ENCODE measurements at places on chromosomes 7 and 10. TPM values are rescaled to one million over a fixed set of nuclear protein-coding genes. Genes with fewer than 3 reads are reported as not detected.

HTRA1 gene
- total RNA-seq, result not detected

CCL24 gene
- total RNA-seq, result 1.2 TPM

GRCh38 chr7:25671111-25671510, 442.8 kb upstream of the NPVF start:
- peaks cover 14% of the 10 kb centered on the region for H3K27me3 ChIP-seq
- H3K4me1 ChIP-seq, result no peaks in the 10 kb centered on the region
- no peaks in the 10 kb centered on the region for H3K36me3 ChIP-seq
- DNase-seq, result no peak
- H3K4me3 ChIP-seq, result no peak overlapping the region

DNA sequence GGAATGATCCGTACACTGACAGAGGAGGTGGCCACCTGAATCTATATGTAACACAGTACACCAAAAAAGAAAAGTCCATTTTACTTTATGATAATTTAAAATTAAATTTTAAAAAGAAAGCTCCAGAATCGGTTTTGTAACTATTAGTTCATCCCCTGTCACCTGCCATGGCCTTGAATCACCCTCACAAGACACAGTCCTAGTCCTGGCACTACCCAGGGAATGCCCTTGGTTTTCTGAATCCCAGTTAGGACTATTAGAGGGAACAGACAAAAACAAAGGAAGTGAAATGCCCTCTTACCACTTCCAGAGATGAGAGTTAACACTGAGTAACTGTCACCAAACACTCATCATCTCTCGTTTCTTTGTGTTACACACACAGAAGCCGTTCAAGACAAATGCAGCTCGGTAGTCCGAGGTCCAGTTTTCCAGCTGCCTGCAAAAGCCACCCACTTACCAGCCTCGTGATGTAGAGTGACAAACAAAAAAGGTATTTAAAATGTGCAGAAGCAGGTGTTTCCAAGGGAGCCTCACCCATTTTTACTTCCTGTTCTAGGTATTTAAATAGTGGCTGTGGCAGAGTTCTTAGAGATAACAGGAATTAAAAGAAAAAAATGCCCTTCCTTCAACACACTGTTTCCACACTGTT, 6.1 kb downstream of the PTPRN2 start:
- no peak for DNase-seq
- peaks cover 19% of the 10 kb centered on the region for H3K4me1 ChIP-seq
- H3K27ac ChIP-seq, result no peak overlapping the region
- H3K36me3 ChIP-seq, result peaks cover 2% of the 10 kb centered on the region
- peaks cover 43% of the 10 kb centered on the region for H3K27me3 ChIP-seq

DNA sequence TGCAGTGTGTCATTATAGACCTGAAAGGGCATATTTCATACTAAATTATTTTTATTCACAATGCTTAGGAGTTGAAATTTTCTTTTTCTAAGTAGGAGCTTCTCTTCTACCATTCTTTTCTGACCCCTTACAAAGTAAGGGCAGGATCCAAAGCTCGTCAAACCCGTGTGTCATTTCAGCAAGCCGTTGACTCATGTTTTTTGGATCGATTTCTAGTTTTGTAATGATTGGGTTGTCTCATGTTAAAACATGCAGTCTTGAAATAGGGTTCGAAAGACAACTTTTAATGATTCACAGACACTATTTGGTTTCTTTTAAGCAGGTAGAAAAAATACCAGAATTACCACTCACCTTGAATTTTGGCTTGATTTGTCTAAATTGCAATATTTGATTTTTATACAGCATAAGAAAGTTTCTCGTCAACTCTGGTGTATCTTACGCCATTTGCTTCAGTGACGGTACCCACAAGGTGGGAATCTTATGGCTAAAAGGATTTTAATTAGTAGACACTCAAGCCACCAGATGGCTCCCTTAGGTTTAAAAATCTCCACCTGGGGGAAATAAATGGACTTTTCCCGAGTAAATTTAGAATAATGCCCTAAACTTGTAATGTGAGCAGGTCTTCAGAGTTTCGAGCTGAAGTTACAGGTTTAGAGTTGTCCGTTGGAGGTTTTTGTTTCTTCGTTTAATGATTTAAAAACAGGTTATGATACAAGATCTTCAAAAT, 283.4 kb downstream of the CCDC3 start:
- H3K4me1 ChIP-seq, result no peaks in the 10 kb centered on the region
- no peaks in the 10 kb centered on the region for H3K27me3 ChIP-seq
- H3K36me3 ChIP-seq, result peaks cover 27% of the 10 kb centered on the region

BET1 gene
- total RNA-seq, result 23.0 TPM

DNA sequence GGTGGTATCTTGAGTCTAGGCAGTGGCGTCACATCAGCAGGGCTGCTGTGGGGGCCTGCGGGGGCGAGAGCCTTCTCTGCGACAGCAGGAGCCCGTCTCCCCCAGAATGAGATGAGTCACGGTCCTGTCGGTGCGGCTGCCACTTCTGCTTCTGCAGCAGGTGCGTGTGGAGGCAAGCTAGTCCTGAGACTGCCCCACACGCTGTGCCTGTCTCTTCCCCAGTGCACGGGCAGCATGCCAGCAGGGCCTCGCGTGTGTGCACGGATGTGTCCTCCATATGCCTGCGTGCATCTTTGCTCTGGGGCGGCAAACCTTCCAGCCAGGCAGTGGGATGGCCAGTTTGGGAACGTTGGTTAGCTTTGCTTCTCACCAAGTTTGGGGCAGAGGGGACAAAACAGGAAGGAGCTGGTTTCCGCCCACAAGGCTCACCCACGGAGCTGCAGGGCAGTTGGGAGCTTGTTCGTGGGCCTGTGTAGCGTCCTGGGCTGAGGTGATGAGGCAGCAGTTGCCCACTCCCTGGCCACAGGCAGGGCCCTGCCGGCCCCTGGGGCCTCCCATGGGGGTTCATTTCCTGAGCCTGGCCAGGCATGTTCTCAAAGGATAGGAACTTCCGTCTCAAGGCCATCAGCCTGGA, 60.8 kb upstream of the PPIF start:
- H3K27ac ChIP-seq, result peak overlapping the region; percentile 97
- no peaks in the 10 kb centered on the region for H3K27me3 ChIP-seq
- peak; percentile 81 for DNase-seq
- peaks cover 79% of the 10 kb centered on the region for H3K4me1 ChIP-seq
- H3K4me3 ChIP-seq, result peak overlapping the region; percentile 78

TSPAN13 gene
- 17.8 TPM for total RNA-seq

MRLN gene
- not detected for total RNA-seq

NDUFA5 gene
- total RNA-seq, result 54.3 TPM

DNA sequence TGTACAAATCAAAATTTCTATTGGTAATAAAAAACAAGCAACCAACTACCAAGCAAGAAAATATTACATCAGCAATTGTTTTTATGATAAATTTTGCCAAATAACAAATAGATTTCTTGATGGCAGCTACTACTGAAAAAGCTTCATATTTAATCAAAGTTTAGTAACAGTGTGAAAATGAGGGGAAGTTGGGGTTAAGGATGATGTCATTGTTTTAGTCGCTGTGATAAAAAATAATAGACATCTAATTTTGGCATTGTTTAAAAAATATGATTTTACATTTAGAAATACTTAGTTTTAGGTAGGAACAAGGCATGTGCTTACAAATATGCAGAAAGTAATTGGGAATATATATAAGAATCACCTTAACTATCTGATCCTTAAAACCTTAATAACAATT, 145.9 kb downstream of the CNTNAP2 start:
- H3K4me1 ChIP-seq, result no peaks in the 10 kb centered on the region
- no peaks in the 10 kb centered on the region for H3K27me3 ChIP-seq
- H3K36me3 ChIP-seq, result no peaks in the 10 kb centered on the region
- DNase-seq, result no peak

GRCh38 chr10:96478355-96478754, 35.4 kb downstream of the TLL2 start:
- no peaks in the 10 kb centered on the region for H3K36me3 ChIP-seq
- no peak overlapping the region for H3K27ac ChIP-seq
- H3K4me3 ChIP-seq, result no peak overlapping the region
- peaks cover 15% of the 10 kb centered on the region for H3K27me3 ChIP-seq
- DNase-seq, result no peak
- no peaks in the 10 kb centered on the region for H3K4me1 ChIP-seq

RAB11FIP2 gene
- total RNA-seq, result 33.2 TPM

PKD1L1 gene
- 0.40 TPM for total RNA-seq

- no peak for DNase-seq
- peaks cover 75% of the 10 kb centered on the region for H3K4me1 ChIP-seq
- no peaks in the 10 kb centered on the region for H3K27me3 ChIP-seq
- H3K36me3 ChIP-seq, result peaks cover 38% of the 10 kb centered on the region
- peak overlapping the region; percentile 97 for H3K4me3 ChIP-seq
Observed at GRCh38 chr7:128939075-128939860, 1.5 kb downstream of the IRF5 start.

DNA sequence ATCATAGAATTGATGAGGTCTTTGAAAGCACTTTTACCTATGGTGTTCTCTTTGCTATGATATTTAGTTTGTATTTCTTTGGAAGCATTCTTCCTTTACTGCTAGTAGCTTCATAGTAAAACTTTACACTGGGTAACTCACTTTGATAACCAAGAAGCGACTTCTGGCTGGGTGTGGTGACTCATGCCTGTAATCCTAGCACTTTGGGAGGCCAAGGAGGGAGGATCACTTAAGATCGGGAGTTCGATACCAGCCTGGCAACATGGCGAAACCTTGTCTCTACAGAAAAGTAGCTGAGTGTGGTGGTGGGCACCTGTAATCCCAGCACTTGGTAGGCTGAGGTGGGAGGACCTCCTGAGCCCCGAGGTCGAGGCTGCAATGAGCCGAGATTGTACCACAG, 36.2 kb downstream of the CCDC126 start:
- H3K36me3 ChIP-seq, result peaks cover 11% of the 10 kb centered on the region
- no peaks in the 10 kb centered on the region for H3K27me3 ChIP-seq
- H3K27ac ChIP-seq, result no peak overlapping the region
- H3K4me3 ChIP-seq, result no peak overlapping the region
- no peaks in the 10 kb centered on the region for H3K4me1 ChIP-seq
- DNase-seq, result no peak

SGCE gene
- total RNA-seq, result 6.8 TPM

MOGAT3 gene
- total RNA-seq, result not detected

NEUROD6 gene
- not detected for total RNA-seq

DNA sequence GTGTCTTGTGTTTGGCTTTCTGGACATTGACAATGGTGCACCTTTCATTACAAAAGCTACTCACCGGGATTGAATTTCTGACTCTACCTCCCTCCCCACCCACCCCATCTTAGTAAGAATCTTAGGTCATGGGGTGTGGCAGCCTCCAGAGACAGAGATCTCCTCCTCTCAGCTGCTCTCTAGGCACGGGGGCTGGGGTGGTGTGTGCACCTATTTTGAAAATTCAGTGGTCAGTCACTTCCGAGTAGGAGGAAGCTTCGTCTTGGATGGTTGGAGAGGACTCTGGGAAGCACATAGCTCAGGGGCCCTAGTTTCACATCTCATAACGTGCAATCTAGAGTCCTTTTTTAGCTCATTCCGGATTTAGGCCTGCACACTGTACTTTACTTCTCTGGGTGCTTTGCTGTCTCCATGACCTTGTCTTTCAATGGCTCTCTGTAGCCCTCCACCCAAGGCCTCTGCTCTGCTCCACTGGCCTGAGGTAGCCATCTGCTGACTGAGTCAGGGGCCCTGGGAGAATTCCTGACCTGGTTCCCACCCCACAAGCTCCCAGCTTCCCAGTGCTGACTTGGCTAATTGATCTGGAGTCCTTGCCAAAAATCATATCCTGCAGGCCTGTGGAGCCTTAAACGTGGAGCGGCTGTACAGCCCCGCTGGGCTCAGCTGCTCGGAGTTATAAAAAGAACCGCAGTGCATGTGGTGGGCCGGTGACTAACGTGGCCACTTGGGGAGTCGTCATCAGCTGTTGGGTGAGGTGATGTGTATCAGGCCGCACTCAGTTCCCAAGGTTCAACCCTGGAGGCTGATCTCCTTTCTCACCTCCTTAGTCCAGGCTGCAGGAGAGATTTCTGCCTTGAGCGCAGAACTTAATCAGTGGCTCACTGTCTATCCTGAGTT, 19.3 kb upstream of the ADAMTS14 start:
- no peak for DNase-seq
- H3K27me3 ChIP-seq, result peaks cover 2% of the 10 kb centered on the region
- H3K36me3 ChIP-seq, result no peaks in the 10 kb centered on the region
- H3K27ac ChIP-seq, result no peak overlapping the region
- H3K4me3 ChIP-seq, result no peak overlapping the region
- H3K4me1 ChIP-seq, result no peaks in the 10 kb centered on the region

DNA sequence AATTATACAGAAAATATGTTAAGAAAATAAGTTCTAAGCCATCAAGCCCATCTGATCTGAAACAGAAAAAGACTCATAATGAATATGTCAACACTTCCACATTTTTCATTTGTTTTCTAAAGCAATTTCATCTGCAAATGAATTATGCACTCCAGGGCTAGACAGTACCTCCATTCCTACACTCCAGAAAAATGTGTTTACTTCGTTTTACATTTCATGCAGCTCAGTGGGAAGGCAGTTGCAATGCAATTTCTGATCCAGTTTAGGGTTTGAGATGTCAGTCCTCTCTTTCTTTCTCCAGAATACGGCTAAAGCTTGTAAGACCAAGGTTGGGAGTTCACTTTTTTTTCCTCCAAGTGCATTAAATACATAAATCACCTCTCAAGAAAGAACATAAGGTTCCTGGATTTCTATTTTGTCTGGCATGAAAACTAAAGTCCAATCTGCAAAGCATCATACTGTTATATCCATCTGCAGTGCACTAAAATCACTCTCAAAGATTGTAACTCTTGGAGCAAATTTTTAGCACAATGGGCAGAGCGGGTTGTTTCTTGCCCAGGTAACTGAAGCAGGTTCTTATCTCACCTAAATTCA, 348.8 kb upstream of the C7orf33 start:
- peaks cover 38% of the 10 kb centered on the region for H3K27me3 ChIP-seq
- H3K27ac ChIP-seq, result no peak overlapping the region
- no peak overlapping the region for H3K4me3 ChIP-seq
- H3K4me1 ChIP-seq, result peaks cover 5% of the 10 kb centered on the region
- H3K36me3 ChIP-seq, result no peaks in the 10 kb centered on the region

GRCh38 chr7:74569501-74570075, 87.9 kb upstream of the GTF2I start:
- no peaks in the 10 kb centered on the region for H3K36me3 ChIP-seq
- DNase-seq, result no peak
- H3K4me1 ChIP-seq, result peaks cover 3% of the 10 kb centered on the region

DNA sequence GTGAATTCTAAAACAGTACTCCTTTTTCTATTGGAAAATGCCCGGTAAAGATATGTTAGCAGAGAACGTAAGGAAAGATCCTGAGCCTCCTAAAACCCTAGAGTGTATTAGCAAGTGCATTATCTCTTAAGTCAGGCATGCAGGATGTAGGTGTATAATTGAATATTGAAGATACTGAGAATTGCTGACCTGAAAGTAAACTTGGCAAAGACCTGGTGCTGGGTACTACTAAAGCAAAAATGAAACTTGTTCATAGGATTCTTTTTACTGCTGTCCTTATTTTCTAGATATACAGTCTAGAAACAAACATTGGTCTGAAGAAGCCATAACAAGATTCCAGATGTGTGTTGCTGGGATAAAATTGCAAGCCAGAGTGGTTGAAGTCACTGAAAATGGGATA, 18.8 kb upstream of the VWA2 start:
- H3K4me1 ChIP-seq, result no peaks in the 10 kb centered on the region
- peaks cover 12% of the 10 kb centered on the region for H3K27me3 ChIP-seq
- no peaks in the 10 kb centered on the region for H3K36me3 ChIP-seq
- no peak overlapping the region for H3K27ac ChIP-seq
- DNase-seq, result no peak

GRID2IP gene
- total RNA-seq, result 0.93 TPM

Data from activated B cell treated with CpG ODN at 0.5 μM for 24 hours (primary cell).